ENCODE measurements at places on chromosomes 6 and 20.
A peak's percentile ranks its signal among the peaks of the same experiment; 100 is the strongest.

- DNase-seq, result no peak
Observed at GRCh38 chr6:3513416-3513815, 56.6 kb upstream of the SLC22A23 start.

- no peak for DNase-seq
Observed at GRCh38 chr6:92930171-92930570, 489.2 kb downstream of the EPHA7 start.

DNA sequence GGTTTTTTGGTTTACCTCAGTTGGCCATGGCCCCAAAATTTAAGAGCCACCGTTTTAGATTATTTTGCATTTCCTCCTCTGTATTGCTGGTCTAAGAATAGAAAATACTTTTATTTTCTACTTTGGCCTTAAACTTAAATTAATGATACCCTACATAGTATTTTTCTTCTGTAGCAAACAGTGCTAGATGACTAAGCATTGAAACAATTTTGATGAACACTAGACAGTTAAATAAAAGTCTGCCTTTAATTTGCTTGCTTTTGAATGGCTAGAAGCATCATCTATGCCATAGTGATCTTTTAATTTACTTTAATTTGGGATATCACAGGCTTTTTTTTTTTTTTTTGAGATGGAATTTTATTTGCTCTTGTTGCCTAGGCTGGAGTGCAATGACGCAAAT, 106.4 kb downstream of the CD109 start:
- no peak for DNase-seq

DNA sequence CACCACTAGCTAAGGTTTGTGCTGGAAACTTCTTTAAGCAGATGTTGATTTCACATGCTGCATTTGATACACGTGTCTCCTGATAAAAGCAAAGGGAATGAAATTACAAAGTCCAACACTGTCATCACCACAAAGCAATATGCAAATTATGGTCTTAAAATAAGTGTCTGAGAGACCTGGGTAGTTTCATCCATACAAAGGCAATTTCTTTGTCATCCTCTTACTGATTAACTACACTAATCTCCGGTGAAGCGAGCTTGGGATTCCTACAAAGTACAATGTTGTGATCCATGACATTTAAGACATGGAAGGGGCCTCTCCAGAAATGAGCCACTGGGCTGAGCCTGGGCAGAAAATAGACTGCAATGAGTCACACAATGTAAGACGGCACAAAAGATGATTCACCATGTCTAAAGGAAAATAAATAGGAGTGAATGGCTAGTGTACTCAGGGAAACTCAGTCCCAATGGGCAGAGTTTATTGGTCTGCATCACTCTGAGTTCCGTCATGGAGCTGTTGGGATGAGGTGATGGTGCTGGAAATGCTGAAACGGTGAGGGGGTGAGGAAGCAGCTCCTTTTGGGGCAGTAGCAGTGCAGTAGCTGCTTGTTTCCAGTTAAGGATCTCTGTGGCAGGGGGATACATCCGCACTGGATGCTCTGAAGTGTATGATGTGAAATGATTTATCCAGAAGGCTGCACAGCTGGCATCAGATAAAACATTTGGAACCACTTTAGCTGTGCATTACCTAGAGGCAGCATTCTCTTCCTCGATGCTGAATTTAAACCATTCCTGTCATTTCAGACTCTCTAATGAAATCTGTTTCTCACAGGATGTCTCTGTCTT, 103.3 kb downstream of the IBTK start:
- DNase-seq, result no peak

DNA sequence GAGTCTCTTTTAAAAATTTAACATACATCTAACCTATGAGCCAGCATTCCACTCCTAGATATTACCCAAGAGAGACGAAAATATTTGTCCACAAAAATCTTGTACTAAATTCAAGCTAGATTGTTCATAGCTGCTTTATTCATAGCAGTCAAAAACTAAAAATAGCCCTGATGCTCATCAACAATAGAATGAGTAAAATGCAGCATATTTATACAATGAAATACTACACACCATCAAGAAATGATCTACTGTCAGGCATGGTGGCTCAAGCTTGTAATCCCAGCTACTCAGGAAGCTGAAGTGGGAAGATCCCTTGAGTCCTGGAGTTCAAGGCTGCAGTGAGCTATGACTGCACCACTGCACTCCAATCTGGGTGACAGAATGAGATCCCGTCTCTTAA, 22.0 kb upstream of the SRC start:
- DNase-seq, result no peak

- DNase-seq, result no peak
Observed at GRCh38 chr6:33433544-33434191, 13.8 kb downstream of the SYNGAP1 start.

- DNase-seq, result no peak
Observed at GRCh38 chr6:31081872-31082271, 30.5 kb downstream of the C6orf15 start.

GRCh38 chr6:47634210-47635047, 64.0 kb upstream of the ADGRF4 start:
- no peak for DNase-seq

DNA sequence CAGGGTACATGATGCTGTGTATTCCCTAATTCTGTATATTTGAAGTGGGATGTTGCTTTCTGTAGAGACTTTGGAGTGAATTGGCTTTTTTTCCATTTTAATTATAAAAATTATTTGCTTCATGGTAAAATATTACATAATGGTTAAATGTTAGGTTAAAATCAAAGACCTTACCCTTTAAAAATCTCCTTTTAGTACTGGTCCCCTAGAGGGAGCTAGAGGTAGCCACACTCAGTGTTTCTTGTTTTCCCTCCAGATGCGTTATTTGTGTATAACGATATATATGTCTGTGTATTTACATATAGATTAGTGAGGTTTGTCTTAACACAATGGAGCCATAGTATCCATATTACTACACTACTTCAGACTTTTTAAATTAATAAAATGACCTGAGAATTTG, 146.7 kb downstream of the PLCB4 start:
- DNase-seq, result no peak

DNA sequence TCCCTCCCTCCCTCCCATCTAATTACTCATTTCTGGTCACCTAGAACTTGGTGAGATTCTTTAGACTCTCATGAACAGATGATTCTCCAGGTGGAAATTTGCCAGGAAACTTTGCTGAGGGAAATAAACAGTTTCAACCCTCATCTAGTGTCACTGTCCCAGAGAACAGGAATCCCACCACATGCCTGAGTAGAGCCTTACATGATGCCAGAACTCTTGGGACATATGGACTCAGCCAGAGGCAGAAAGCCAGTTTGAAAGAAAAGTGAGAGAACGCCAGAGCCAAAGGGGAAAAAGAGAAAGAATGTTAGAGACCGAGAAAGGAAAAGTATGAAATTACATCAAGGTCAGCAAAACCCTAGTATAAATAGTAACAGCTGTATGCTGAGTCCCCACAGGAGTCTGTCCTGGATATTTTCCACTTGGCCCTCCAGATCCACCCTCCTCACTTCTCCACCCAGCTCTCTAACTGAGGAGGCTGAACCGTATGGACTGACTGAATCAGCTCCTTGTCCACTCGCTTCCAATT, 127.5 kb upstream of the COL21A1 start:
- no peak for DNase-seq

DNA sequence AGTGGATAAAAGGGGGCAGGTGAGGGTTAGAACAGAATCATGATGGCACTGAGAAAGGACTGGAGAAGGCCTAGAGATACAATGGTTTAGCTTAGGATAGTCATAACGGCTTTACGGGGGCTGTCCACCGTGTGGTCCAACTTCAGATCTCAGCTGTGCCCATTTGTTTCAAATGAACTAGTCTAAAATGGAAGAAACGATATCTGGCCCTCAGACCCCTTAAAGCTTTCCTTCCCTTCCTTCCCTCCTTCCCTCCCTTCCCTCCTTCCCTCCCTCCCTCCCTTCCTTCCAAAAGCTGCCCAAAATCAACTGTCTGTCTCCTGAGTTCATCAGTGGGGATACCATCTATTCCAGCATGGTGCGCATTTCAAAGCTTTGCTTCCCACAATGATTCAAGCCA, 27.9 kb downstream of the TRAM2 start:
- DNase-seq, result no peak

- peak; percentile 35 for DNase-seq
Observed at GRCh38 chr6:7108964-7109836, 1.4 kb downstream of the RREB1 start.

GRCh38 chr20:58026361-58026760, 202.1 kb downstream of the ANKRD60 start:
- DNase-seq, result no peak

DNA sequence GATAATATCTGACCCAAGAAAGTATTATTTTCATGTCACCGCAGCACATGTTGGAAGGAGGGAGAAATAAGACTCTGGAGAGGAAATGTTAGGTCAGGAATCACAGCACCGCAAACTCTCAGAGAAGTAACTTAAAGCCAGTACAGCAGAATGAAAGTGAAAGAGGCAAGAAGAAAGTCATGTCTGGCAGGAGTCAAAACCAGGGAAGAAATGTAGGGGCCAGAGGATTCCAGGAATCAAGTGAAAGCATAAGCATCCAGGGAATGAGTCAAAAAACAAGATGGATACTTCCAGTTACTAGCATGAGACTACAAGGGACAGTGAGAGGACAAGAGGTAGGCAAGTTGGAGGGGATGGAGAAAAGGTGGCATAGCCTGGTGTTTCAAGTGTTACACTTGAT, 80.4 kb downstream of the AK9 start:
- no peak for DNase-seq

DNA sequence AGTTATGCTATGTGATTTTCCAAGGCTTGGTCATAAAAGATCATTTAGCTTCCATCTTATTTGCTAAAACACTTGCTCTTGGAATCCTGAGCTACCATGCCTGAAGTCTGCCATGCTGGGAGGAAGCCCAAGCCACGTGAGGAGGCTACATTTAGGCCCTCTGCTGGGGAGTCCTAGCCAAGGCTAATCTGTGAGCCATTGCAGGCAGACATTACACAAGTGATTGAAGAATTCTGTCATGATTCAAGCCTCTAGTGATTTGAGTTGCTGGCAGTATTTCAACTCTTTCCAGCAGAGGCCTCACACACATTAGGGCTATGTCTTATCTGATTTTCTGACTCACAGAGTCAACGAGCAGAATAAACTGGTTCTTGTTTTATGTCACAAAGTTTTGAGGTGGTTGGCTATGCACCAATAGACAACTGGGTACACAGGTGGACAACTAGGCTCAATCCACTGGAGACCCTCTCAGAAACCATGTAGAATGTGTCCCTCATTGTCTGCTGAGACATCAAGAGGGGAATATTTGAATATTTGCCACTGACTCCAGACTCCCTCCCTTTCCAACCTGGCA, 227.2 kb upstream of the SULF2 start:
- DNase-seq, result no peak

GRCh38 chr20:44296011-44296410, 15.0 kb downstream of the FITM2 start:
- DNase-seq, result no peak

DNA sequence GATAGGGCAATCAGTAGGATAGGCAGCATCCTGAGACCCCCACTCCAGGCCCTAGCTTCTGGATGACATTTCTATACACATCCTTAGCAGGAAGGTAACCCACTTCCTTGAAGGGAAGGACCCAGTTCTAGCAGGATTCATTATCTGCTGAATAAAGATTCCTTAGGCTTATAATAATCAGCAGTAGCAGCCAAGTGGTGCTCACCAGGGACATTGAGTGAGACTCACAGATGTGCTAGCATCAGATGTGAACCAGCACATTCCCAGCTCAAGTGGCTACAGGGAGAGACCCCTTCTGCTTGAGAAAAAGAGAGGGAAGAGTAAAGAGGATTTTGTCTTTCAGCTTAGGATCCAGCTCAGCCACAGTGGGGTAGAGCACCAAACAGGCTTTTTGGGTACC, 244.8 kb upstream of the UFL1 start:
- DNase-seq, result no peak

DNA sequence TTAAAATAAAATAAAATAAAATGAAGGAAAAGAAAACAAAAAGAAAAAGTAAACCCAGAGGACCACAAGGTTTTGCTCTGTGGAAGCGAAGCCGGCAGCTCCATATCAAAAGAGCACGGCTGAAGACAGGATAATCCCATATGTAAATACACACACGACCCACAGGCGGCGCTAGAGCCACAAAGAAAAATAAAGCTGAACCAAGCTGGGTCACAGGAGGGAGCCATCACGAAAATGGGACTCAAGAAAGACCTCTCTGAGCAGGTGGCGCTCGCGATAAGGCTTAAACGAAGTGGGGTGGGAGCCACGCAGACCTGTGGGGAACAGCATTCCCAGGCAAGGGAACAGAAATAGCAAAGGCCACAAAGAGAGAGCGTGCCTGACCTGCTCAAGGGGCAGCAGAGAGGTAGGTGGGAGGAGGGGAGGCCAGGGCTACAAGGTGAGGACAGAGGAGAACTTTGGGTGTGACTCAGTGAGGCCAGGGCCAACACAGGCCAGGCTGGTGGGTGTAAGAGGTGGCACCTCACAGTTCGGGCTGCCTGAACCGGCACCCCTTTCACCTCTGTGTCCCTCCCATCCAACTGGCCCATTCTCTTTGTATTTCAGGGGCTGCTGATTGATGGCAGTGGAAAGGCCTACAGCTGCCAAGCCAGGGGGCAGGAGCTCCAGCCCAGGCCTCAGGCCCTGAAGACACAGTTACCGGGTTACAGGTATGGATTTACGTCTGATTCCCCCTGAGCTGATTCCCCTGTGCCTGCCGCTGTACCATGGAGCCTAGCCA, 26.0 kb downstream of the PTGIS start:
- peak; percentile 38 for DNase-seq

GRCh38 chr20:62534526-62535221, 58.9 kb upstream of the GATA5 start:
- DNase-seq, result no peak

- no peak for DNase-seq
Observed at GRCh38 chr20:57996465-57996864, 232.0 kb downstream of the ANKRD60 start.

- no peak for DNase-seq
Observed at GRCh38 chr20:34751453-34751852, 47.3 kb downstream of the TP53INP2 start.

GRCh38 chr20:58360936-58361335, 28.1 kb upstream of the VAPB start:
- no peak for DNase-seq

Data from stimulated activated CD4-positive, alpha-beta T cell treated with anti-CD3 and anti-CD28 coated beads, TNF-alpha, amount 100 ng/mL, for 24 hours (primary cell).